ENCODE measurements at places on chromosomes 3 and 15.

- DNase-seq, result no peak
Observed at GRCh38 chr15:96201696-96202095, 128.8 kb upstream of the NR2F2 start.

GRCh38 chr15:32878342-32878741 lies 160.5 kb downstream of the GREM1 start:
- no peak for DNase-seq

DNA sequence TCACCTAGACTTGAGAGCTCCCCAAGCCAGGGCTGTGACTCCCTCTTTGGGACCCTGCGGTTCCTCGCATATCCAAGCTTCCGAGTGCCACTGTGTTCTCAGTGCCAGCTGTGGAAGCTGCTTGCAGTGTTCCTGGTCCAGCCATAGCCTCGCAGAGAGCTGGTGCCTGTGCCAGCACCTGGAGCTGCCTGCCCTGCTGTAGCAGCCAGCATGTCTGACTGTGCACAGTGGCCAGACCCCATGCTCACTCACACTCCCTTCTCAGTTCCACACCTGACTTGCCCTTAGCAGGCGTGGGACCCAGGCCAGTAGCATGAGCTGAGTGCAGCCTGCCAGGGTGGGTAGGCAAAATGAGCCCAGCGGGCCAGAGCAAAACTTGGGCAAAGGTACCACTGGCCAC lies 25.3 kb downstream of the LRRC49 start:
- DNase-seq, result no peak

GRCh38 chr15:84844964-84845363 lies 27.8 kb downstream of the ALPK3 start:
- DNase-seq, result no peak

DNA sequence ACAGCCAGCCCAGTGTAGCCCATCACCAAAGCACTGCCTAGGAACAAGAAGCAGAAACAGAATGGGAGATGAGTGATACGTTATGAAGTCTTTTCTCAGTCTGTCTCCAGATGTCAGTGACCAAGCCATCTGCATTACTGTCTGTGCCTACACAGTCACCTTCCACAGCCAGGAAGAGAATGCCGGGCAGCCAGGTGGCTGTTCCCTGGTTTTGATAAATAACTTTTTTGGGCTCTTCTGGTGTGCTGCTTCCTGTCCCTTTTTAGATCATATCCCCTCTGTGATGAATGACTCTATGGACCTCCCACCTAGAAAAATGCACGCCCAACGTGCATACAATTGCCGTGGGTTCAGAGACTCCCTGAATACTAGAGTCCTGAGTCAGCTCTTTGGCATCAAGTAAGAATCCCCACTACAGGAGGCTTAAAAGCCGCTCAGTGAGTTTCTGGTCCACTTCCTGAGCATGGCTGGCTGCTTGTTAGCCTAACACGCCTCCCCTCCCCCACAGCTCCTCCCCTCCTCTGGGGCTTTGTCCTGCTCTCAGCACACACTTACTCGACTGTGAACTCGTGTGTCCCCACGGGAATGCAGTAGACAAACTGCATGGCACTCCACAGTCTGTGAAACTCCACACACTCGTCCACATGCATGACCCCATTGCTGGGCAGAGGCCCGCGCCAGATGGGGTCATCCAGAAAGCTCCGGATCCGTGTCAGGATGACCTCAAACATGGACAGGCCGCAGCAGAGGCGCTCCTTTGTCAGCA lies 34.7 kb downstream of the NIPA2 start:
- no peak for DNase-seq

DNA sequence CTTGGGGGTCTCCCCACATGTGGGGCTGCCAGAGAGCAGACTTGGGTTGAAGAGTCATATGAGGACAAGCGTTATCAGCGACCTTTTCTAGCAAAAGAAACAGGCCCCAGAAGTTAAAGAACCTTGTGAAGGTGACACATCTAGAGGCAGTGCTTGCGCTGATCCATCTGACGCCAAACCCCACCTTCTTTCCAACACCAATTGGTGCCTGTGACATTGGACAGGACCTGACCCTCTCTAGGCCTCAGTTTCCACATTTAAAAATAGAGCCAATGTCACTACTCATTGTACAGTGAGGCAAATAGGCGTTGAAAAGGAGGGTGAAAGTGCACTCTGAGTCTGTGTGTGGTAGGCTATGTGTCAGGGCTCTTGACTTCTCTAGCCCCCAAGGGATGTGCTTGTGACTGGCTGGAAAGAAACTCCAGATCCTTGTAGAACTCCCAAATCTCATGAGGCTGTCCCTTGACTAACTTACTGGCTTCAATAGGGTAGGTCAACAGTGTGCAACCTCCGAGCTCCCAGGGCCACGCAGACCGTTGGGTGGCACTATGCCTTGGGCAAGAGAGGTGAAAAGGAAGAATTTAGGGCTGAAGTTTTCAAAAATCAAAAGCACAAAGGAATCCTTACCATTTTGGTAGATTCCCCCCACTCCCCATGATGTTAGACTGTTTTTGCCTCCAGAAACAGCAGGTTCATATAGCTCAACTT lies 666 bp upstream of the FAM219B start:
- DNase-seq, result no peak

- DNase-seq, result no peak
Observed at GRCh38 chr3:132710311-132710710, 11.9 kb downstream of the NPHP3 start.

GRCh38 chr3:48555231-48555948 lies 1.2 kb downstream of the PFKFB4 start:
- DNase-seq, result peak; percentile 42

DNA sequence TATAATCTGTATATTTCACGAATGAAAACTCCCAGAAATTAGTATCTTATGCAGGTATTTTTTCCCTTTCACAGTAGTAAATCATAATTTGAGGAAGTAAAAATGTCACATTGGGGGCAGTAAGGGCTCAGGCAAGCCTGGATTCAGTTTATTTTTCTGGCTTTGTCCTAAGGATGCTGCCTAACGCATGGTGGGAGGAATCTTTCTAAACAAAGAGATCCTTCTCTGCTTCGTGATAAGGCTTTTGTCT lies 35.7 kb downstream of the DNASE1L3 start:
- no peak for DNase-seq

DNA sequence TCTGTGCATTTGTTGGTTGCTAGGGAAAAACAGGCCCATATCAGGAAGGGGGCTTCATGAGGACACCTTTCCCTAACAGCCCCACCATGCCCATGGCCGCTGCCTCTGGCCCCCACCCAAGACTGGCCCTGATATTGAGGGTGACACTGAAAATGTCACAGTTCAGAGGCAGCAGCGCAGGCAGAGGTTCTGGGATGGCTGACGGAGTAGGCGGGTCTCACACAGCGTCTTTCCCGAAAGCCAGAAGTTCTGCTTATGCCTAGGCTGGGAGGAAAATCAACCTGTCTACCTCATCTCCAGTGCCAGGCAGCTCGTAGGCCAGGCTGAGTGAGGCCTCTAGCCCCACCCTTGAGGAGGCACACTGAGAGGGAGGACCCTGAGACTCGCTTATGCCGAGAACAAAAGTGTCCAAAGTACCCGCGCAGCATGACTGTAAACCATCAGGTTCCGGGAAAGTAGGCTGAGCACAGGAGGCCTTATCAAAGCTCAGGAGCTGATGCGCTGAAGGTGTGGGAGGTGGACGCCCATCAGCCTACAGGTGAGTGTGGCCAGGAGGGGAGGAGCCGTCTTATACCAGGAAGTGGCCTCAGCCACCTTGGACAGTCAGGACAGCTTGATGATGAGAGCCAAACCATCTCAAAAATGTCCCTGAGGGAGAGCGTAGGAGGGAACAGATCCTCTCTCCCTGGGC lies 27.5 kb downstream of the GRAMD2A start:
- DNase-seq, result no peak

DNA sequence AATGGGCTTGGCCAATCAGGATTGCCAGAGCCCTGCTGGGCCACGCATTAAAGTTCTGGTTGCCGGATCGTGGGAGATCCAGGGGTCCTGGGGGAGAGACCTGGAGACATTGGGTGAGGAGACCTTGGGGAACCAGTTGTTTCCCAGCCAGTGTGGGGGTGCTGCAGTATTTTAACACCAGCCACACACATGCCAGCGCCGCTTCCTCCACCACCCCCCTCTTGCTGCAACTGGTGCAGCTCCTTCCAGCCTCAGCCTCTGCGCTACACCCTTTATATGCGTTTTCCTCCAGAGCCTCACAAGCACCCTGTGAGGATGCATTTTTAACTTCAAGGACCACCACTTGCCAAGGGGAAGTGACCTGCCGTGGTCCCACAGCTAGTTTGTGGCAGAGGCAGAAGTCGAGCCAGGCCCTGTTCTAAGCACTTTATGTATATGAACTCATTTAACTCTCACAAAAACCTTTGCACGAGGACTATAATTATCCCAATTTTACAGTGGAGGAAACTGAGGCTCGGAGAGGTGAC lies 29.4 kb upstream of the GRIP2 start:
- DNase-seq, result no peak

DNA sequence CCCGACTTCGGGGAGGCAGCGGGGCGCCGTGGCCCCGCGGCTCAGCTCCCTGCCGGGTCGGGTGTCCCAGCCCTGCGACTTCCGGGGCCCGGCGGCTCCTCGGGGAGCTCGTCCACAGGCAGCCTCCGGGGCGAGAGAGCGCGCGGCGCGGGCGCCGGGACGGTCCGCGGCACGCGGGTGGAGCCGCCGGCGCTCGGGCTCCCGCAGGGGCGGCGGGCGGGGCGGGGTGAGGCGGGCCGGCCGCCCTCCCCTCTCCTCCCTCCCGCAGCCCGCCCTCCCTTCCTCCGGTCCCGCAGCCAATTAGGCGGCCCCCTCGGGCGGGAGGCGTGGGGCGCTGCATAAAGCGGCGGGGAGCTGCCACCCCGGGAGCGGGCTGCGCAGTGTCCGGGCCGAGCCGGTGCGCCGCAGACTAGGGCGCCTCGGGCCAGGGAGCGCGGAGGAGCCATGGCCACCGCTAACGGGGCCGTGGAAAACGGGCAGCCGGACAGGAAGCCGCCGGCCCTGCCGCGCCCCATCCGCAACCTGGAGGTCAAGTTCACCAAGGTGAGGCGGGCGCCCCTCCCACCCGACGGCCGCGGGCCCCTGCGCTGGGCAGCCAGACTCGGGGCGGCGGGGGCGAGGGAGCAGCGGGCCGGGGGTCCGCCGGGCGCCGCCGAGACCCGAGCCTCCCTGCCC lies at the start of gene ALDH1A3:
TSS of gene ALDH1A3 (plus strand) at position 368 of the 675 bp plus-strand sequence. CDS start at position 445, 77 bp downstream.
- DNase-seq, result peak; percentile 28

DNA sequence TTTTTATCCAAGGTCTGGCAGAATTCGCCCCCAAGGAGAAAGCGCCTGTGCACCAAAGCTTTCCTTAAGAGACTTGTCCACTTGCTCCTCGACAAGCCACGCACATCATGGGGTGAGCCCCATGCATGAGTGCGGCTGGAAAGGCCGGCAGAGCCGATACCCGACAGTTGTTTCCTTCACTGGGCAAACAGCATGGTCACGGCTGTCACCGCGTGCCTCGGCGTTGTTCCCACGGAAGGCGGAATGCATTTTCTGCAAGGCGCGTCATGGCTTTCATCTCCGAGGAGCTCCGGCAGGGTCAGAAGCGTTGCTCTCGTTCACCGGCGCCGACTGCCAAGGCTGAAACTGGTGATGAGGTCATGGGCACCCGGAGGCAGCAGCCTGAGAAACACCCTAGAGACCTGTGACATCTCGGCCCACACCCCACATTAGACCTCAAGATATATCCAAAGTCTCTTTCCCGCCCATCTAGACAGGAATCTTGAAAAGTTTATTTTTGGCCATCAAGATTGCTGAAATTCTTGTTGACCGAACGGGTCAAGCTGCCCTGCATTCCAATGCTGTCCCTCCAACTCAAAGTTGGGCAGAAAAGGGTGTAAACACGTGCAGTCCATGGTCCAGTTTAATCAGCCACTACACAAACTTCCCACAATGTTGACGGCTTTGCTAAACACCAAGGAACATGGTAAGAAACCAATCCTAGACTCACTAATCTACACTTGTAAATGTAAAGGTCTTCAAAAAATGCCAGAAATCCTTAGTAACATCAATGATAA lies 604 bp upstream of the TJP1 start:
- peak; percentile 48 for DNase-seq

DNA sequence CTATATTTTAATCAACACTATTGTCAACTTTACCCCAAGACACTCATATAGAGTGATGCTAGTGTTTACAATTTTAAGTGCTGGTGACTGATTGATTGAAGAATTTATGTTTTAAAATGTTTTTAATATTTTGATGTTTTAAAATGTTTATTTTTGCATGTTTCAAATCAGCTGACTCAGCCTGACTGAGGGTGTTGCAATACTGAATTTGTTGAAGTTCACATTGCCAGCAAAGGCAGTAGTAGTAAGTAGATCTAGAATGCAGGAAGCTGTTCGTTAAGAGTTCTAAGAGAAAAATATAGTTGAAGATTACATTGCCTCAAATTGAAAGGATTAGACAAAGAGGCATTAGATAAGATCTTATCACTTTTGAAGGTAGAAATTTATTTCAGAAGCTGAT lies 977.6 kb downstream of the IGSF11 start:
- DNase-seq, result no peak

- peak; percentile 23 for DNase-seq
Observed at GRCh38 chr15:69170597-69170996, 10.2 kb downstream of the GLCE start.

GRCh38 chr3:129252748-129253147 lies 3.3 kb downstream of the COPG1 start:
- no peak for DNase-seq

DNA sequence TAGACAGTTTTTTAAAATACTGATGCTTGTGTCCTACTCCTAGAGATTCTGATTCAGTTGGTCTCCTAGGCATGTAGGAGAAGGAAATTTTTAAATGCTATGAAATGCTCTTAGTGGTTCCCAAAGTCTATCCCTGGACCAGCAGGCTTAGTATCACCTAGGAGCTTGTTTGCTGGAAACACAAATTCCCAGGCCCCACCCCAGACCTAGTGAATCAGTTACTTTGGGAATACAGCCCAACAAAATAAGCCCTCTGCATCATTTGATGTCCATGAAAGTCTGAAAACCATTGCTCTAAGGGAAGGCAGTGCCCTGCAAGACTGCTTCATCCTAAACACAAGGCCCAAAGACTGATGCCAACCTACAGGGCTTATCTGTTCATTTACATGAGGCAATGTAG lies 36.3 kb downstream of the CCNL1 start:
- DNase-seq, result no peak

- no peak for DNase-seq
Observed at GRCh38 chr3:51275111-51275805, 109.8 kb upstream of the MANF start.

GRCh38 chr15:73366766-73367623 lies 1.8 kb downstream of the HCN4 start:
- no peak for DNase-seq

- DNase-seq, result no peak
Observed at GRCh38 chr3:184337399-184337714, at the start of gene FAM131A. FAM131A (plus strand) TSS chr3:184337600; CDS start chr3:184337631, 31 bp downstream.

DNA sequence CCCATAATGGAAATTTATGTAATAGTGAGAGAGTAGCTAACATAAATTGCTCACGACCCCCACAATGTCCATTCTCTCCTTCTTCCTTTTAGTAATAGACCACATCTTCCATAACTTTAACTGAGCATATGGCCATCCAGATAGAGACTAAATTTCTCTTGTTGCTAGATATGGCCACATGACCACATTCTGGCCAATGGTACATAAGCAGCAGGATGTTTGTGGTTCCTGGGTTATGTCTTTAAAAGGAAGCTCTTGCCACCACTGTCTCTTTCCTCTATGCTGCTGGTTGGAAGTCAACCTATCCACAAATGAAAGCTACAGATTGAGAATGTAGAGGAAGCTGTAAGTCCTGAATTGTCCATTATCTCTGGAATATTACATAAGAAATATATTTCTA lies 59.7 kb upstream of the NPHP3 start:
- no peak for DNase-seq

All from BE2C (cell line).